ENCODE measurements at places on chromosomes 3 and 15. TPM values are rescaled to one million over a fixed set of nuclear protein-coding genes. Genes with fewer than 3 reads are reported as not detected.
A peak's percentile ranks its signal among the peaks of the same experiment; 100 is the strongest.

GRCh38 chr3:48012659-48013058 is 3.6 kb downstream of the MAP4 start:
- DNase-seq, result no peak

DNA sequence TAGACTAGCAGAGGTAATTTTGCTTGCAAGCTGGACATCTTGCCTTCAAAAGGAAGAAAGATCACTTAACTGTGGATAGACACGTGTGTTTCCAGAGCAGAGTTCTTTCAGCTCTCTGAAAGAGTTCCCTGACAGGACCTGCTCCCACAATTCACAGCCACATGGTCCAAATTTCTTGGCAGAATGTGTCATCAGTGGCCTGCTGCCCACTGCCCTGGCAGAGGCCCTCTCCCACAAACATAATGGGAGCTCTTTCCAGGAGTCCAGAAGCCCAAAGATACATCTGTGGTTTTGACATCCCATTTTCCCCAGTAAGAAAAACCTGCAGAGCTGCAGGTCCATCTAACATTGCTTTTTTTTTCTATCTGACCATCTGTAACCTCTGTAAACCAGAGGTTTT is 48.3 kb downstream of the SERPINI1 start:
- DNase-seq, result peak; percentile 15

CELSR3 gene
- 37.4 TPM for total RNA-seq

DNA sequence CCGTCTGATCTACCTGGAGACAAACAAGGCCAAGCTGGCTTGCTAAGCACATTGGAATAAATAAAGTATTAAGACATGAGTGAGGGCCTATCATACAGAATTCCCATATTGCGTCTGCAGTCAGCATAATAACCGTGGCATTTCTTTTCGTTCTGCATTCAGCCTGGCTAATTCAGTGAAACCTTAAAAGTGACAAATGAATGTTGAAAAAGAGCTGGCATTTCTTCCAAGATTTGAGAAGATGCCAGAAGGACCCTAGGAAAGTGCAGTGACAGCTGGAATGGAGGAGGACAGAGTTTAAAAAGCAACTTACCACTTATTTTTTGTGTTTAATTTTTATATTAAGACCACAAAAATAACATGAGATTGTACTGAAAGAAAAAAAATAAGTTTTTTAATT is 67.1 kb downstream of the SUCLG2 start:
- no peak for DNase-seq

TMEM87A gene
- total RNA-seq, result 49.2 TPM

NPRL2 gene
- total RNA-seq, result 22.4 TPM

- no peak for DNase-seq
Observed at GRCh38 chr15:87129916-87130315, 1050.2 kb downstream of the AGBL1 start.

DNA sequence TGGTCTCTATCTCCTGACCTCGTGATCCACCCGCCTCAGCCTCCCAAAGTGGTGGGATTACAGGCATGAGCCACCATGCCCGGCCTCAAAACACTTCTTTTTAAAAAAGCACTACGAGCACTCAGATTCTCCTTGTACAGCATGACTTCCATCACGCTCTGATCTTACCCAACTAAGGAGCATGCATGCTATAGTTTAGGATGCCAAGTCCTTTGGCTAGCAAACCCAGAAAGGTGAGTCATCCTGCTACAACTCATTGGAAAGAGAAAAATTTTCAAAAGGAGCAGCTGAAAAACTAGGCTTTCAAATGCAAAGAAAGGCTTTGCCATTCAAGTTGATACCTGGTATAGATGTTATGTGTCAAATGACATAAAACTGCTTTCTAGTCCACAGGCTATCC is 70.3 kb upstream of the PRICKLE2 start:
- DNase-seq, result no peak

- DNase-seq, result no peak
Observed at GRCh38 chr15:74657846-74658245, 38.0 kb downstream of the EDC3 start.

- DNase-seq, result no peak
Observed at GRCh38 chr3:129585949-129586657, 20.4 kb downstream of the PLXND1 start.

MASP1 gene
- 50.4 TPM for total RNA-seq

DNA sequence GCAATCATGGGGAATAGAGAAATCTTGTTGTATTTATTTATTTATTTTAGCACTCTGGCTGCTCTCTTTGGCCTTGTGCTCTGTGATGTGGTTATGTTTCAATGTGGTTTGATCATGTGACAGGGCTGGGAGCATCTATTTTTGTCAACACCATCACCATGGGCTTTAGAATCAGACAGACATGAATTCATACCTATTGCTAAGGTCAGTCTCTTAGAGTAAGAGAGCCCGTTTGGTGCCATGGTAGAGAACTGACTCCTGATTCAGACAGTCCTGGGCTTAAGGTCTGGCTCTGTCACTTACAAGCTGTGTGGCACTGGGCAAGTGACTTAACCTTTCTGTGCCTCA is 157.0 kb downstream of the RYR3 start:
- DNase-seq, result no peak

CSTA gene
- total RNA-seq, result not detected

DNA sequence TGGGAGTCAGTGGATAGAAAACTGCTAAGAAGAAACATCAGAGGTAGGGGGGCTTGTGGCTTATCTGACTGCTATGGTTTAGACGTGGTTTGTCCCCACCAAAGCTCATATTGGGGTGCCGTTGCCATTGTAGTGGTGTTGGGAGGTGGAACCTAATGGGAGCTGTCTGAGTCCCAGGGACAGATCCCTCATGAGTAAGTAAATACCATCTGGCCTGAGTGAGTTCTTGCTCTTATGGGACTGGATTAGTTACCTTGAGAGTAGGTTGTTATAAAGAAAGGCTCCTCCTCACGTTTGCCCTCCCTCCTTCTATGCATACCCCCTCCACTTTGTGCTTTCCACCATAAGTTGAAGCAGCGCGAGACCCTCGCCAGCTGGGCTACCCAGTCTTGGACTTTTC is 53.4 kb upstream of the VILL start:
- DNase-seq, result no peak

DNA sequence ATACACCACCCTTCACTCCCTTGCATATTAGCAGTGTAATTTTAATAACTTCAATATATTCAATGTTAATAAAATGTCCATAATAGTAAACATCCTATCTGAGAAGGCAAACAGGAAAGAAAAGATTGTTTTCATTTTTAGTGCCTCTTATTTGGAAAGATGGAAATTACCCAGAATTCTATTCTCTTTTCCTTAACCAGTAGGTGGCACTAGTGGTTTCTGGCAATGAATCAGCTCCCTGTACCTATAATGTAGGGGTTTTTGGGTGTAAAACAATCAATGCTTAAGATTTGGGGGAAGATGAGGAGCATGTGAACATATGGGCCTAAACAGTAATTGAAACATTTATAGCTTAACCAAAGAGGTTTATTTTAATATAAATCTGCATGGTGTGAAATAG is 5.7 kb upstream of the SEMA6D start:
- DNase-seq, result no peak

DNA sequence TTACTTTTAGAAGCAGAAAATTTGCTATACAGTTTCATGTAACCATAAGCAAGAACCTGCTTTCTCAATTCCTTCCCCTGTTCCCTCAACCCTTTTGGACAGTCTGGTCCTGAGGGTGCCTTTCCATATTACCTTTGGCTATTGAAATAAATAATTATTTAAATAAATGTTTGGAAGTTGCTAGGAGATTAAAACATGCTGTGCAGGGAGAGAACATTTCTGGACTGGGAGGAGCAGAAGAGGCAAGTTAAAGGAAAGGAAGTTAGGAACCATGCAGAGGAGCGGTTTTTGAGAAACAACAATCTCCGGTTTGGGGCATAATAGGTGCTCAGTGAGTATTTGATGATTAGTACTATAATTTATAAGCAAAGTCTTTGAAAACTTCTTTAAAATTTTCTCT is 41.8 kb downstream of the ZNF609 start:
- DNase-seq, result no peak

FAM3D gene
- total RNA-seq, result not detected

DNA sequence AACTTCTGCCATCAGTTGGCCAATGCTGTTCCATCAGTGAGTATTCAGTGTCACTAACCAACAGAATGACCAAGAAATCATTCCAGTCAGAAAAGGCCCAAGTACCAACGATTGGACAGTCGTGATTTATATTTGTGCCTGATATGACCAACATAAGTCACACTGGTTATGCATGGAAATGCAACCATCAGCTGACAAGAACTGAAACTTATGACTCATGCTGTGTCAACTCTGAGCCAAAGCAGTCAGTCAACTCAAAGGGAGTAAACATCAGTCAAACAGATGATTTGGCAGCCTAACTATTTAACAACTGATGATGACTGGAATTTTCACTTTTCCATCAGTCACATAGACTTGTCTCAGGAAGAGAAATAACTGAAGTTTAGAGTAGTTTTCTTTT is 142.4 kb downstream of the ANXA2 start:
- DNase-seq, result no peak

NANOGP8 gene
- 0.91 TPM for total RNA-seq

- DNase-seq, result no peak
Observed at GRCh38 chr3:31456373-31456772, 76.4 kb upstream of the STT3B start.

- no peak for DNase-seq
Observed at GRCh38 chr3:26799679-26800317, 177.2 kb downstream of the LRRC3B start.

DNA sequence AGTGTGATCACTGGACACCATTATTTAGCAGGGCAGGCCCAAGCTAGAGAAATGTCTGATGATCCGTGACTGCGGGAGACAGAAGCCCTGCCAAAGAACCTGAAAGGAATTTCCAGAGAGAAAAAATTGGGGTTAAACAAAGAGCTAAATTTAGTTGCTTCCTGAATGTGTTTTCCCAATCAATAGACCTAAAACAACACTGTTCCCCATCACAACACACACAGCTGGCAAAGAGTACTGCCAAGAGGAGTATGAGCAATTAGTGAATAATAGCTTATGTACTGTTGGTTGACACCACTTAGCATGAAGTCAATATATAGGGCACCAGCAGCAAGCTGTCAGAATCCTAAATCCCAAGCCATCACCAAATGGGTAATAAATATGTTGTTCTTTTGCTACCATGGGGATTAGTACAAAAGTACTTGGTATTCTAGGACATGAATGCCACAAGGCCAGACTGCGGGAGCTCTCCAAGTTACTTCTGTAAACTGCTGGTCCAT is 35.7 kb downstream of the CLK3 start:
- DNase-seq, result no peak

DNA sequence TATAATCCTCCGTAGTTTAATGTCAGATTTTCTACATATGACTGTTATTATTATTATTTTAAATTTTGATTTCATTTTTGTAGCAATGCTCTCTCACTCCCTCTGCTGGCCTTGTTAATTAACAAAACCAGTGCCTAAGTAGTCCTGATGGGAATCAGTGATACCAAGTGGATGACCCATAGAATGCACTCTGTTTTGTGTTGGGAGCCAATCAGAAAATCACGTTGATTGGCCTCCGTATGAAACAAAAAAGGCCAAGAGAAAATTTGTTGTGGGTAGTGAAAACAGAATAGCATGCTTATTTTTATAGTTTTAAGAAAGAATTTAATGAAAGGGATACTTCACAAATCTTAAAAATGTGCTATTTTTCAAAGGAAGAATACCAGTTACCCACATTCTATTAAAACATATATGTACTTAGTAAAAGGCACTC is 34.4 kb upstream of the MEIS2 start:
- DNase-seq, result peak; percentile 12

VILL gene
- total RNA-seq, result 8.6 TPM

- DNase-seq, result no peak
Observed at GRCh38 chr3:187957165-187957581, 196.8 kb upstream of the LPP start.

DNA sequence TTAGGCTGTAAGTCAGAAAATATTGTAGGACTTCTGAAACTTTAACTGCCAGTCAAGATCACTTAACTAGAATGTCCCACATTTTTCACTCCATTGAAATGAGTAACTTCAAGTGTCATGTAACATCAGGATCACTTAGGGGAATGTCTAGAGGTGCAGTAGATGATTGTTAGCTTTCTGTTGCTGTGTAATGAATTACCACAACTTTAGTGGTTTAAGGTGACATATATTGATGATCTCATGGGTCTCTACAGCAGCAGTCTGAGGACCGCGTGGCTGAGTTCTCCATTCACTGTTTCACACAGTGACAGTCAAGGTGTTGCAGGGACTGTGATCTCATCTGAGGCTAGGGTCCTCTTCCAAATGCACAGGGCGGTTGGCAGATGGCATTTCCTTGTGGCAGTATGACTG is 82.7 kb downstream of the SLC25A26 start:
- DNase-seq, result no peak

PCCB gene
- 31.8 TPM for total RNA-seq

SNX4 gene
- 49.3 TPM for total RNA-seq

- no peak for DNase-seq
Observed at GRCh38 chr15:38069511-38070011, 135.1 kb downstream of the TMCO5A start.

SLC38A3 gene
- 6.2 TPM for total RNA-seq

RNU5B-1 gene
- not detected for total RNA-seq

- no peak for DNase-seq
Observed at GRCh38 chr15:36844534-36844998, 255.8 kb downstream of the MEIS2 start.

GRCh38 chr3:137770066-137770834 is 6.1 kb downstream of the SOX14 start:
- no peak for DNase-seq

NEDD4 gene
- total RNA-seq, result 6.5 TPM

DNA sequence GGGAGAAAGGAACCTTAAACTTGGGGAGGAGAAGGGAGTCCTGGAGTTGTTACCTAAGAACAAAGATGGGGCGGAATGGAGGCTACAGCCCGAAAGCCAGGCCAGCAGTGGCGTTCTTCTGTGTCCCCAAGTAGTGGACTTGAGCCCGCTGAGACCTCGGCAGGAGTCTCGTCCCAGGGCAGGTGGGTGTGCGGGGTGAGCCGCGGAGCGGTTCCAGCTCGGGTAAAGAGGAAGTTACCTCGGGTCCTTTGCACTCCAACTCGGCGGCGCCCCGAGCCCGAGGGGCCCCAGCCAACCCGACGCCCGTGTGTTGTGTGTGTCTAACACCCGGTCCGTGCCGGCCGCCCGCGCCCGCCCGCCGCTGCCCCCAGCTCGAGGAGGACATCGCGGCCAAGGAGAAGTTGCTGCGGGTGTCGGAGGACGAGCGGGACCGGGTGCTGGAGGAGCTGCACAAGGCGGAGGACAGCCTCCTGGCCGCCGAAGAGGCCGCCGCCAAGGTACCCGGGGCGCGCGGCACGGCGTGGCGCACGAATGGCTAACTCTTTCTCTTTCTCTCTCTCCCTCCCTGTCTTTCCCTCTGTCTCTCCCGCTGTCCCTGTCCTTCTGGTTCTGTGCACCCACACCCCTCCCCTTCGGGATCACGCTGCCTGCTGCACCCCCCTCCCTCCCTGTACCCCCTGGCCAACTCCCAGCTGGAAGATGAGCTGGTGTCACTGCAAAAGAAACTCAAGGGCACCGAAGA is 959 bp downstream of the TPM1 start:
- DNase-seq, result peak; percentile 24

GPR149 gene
- 2.7 TPM for total RNA-seq

HTR3C gene
- not detected for total RNA-seq

ELP6 gene
- total RNA-seq, result 25.0 TPM

GRCh38 chr3:105834768-105835167 is 34.0 kb downstream of the CBLB start:
- no peak for DNase-seq
